Activated CD8-positive, alpha-beta T cell treated with anti-CD3 and anti-CD28 coated beads, Interleukin-2, amount 10 ng/mL, durations not matched to agents 7 days and 5 days (primary cell): ENCODE measurements at places on chromosomes 5 and 9. TPM values are rescaled to one million over a fixed set of nuclear protein-coding genes. Genes with fewer than 3 reads are reported as not detected.

Gene MAMDC4
- 14.7 TPM for total RNA-seq

Gene ARRDC1
- total RNA-seq: 42.3 TPM

Gene KIF20A
- total RNA-seq: 72.0 TPM

Gene GFI1B
- not detected for total RNA-seq

Gene NR2F1
- not detected for total RNA-seq

Gene TMC1
- total RNA-seq: not detected

Gene C9orf50
- not detected for total RNA-seq

Gene HMCN2
- total RNA-seq: not detected

Gene IPO11
- 38.9 TPM for total RNA-seq

Gene PCDHB3
- not detected for total RNA-seq

Gene SH3GL2
- total RNA-seq: not detected

- DNase-seq: no peak
Observed at GRCh38 chr5:45793638-45794532, 97.7 kb upstream of the HCN1 start.

DNA sequence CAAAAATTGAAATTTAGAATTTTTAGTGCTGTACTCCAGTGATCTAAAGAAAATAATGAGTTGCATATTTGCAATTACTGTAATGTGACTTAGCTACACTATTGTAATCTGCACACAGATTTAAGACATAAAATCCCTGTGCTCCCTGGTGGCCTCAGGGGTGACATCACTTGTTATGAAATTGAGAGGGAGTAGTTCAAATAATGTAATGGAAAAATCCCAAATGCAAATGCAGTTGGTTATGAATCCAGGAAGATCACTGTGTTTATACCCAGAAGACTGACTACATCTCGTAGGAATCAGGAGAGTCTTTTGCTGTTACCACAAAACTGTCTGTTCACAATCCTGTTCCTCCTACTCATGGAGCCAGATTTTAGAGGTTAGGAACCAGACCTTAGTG, 178.7 kb upstream of the FBXL17 start:
- no peak for DNase-seq

DNA sequence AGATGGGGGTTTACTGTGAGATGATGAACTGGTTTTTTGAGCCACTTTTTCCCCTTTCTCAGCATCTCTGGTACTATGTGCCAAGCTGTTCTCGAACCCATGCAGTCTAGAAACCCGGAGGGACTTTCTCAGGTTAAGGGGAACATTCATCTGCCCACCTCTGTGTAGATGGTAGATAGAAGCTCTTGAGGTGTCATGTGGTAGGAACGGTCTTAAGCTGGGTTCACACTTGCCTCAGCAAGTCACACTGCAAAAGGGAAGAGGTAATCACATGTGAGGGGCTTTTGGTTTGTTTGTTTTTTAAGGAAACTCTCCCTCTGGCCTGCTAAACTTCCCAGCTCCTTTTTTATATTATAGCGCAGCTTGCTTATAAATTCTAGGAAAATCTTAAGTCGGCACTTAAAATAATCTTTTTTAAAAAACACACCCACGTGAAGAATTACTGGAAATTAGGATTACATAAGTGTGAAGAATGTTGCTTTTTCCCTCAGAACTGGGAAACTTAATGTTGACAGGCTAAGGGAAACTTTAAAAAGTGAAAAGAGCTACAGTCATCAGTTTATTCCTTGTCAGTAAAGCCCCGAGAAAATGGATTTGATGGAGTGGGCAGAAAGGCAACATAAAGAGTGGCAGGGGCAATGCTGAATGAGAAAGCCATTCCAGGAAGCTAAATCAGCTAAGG, 430.3 kb downstream of the ARHGEF28 start:
- DNase-seq: no peak

DNA sequence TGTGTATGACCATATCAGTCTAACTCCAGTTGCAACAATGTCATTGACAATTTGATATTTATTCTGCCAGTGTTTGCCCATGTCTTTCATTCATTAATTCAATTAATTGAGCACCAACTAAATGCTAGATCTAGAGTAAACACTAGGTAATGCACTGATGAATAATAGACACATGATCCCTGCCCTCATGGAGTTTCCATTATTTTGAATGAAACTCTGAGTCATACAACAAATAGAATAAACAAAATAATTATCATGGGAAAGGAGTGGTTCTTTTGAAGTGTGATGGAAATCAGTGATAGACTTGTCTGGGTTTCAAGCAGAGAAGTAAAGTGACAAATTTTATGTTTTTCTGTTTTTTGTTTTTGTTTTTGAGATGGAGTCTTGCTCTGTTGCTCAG, 4.6 kb downstream of the ARHGEF37 start:
- DNase-seq: no peak

- no peak for DNase-seq
Observed at GRCh38 chr5:152271420-152271819, 133.7 kb downstream of the NMUR2 start.

GRCh38 chr5:153744751-153745150, 254.3 kb downstream of the GRIA1 start:
- DNase-seq: no peak

DNA sequence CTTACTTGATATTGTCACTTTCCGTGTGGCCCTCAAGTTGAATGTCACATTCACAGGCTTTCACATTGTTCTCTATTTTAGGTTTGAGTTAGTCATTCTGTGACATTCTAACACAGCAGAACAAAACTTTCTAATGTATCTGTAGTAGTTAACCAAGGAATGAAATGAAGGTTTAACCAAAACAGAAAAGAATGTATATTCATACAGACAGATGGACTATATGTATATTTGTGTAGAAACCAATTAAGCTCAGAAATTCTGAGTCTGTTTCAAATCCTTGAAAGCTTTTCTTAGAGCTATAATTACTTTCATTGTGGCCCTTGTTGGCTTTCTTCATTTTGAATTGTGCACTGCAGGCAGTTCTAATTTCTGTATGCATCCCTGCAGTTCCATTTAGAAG, 654.7 kb downstream of the LRRC70 start:
- no peak for DNase-seq

GRCh38 chr5:10712574-10713366, 48.3 kb downstream of the DAP start:
- no peak for DNase-seq

DNA sequence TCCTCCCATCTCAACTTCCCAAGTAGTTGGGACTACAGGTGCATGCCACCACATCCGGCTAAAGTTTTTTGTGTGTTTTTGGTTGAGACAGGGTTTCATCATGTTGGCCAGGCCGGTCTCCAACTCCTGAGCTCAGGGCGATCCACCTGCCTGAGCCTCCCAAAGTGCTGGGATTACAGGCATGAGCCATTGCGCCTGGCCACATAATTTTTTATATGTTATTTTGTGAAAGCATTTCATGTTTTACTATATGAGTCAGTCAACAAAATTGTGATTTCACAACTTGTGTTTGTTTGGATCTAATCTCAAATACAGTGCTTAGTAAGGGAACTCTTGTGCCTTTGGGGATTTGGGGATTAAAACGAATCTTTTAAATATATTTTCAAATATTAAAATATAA, 20.0 kb upstream of the FAM120AOS start:
- no peak for DNase-seq

DNA sequence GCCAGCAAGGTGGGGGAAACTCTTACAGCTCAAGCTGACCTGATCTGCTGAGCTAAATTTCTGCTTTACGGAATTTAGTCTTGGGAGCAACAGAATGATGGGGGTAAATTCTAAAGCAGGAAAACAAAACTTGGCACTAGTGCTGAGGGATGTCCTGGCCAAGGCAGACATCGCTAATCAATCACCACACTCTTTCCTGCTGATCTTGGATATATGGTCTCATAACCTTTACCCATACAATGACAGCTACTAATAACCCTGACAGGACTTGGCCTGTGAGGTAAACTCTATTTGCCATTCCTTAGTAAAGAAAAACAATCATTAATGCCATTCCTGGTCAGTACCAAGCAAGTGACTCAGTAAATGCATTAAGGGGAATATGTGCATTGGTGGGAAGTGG, 51.5 kb downstream of the PPARGC1B start:
- DNase-seq: no peak

DNA sequence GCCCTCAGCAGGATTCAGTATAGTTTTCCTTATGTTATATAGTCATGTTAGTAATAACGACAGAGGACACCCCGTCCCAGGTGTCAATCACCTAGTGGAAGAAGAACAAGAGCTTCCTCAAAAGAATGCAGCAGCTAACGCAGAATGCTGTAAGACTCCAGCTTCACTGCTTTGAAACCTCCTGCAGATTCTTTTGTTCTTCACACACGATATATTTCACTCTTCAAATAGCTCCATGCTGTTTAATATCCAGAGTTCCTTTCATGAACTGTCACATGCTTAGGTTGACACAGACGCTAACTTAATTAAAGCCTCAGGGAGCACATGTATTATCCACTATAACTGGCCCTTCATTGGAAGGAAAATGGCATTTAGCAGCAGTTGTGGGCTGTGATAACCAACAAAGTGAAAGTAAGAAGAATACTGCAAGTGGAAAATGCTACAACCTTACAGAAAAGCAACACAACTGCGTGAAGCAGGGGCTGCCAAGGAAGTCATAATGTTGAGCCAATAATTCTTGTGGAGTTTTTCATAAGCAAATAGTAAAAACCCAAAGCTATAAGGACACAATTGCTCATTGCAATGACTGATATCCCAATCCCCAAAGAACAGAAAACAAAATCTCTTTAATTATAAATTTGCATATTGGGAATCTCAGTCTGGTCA, 387.5 kb downstream of the PLK2 start:
- DNase-seq: no peak
